ENCODE measurements at places on chromosomes 3 and 15.

- DNase-seq: no peak
These were observed 51.0 kb upstream of the IL12A start for GRCh38 chr3:159937561-159938166.

GRCh38 chr3:152375546-152375945 lies 106.8 kb downstream of the MBNL1 start:
- no peak for DNase-seq

GRCh38 chr3:10950476-10951294 lies 41.9 kb upstream of the SLC6A1 start:
- DNase-seq: peak; percentile 39

DNA sequence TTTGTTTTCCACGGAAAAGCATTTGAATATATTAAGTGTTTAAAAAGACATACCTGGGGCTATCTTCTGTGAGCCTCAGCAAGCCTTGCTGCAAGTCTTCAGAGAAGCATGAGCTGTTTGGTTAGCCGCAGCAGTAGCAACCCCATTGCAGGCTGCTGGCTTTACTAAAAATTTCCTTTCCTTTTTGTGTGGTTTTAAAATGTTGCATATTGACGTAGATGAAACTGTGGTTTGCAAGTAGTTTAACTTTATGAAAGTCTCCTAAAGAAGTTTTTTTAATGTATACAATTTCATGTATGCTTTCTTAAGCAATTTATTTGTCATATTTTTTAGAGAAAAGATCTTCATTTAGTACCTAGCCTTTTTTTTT lies at the start of gene GPR171:
Gene GPR171, minus strand, starts transcription at position 166 of the 370 bp plus-strand sequence. CDS start 3,830 bp downstream, outside the sequence.
- no peak for DNase-seq

GRCh38 chr3:195468391-195468776 lies 25.6 kb upstream of the ACAP2 start:
- no peak for DNase-seq

DNA sequence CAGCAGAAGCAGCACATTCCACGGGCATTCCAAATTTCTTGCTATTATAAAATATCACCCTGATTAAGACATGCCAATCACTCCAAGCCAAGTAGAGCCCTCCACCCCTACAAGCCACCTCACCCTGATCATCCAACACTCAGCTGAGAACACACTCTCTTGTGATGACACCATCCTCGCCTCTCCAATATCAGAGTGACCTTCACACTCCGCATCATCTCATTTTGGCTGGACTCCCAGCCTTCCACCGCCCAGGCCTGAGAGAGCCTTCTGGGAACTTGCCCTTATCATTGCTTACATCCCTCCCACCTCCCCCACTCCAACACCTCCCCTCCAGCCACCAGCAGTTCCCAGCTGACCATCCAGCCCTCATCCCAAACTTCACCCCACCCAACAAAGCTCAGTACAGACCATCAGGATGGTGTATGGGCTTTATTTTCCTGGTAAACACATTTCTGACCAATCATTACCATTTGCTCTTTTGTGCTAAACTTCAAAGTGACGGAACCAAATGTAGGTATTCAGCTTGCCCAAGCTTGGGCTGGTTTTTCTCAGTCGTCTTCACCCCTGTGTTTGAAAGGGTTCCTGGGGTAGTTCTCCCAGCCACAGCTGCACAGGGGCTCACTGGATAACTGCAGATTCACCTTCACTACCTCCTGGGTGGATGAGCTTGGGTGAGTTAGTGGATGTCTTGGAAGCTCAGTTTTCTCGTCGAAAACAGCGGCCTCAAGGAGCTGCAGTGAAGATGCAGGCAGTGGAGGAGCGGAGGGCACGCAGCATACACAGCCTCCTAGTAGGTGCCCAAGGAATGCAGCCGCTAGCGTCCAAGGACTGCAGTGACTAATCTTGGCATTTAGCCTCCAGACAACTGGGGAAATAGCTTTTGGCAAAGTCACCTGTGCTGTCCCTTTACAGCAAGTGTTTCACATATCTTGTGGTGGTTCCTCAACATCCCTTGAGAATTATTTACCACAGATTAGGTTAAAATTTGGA lies 115.1 kb downstream of the LIPC start:
- peak; percentile 93 for DNase-seq

GRCh38 chr3:291646-292436 lies 95.3 kb downstream of the CHL1 start:
- no peak for DNase-seq

GRCh38 chr3:23115171-23115877 lies 87.8 kb upstream of the UBE2E2 start:
- no peak for DNase-seq

DNA sequence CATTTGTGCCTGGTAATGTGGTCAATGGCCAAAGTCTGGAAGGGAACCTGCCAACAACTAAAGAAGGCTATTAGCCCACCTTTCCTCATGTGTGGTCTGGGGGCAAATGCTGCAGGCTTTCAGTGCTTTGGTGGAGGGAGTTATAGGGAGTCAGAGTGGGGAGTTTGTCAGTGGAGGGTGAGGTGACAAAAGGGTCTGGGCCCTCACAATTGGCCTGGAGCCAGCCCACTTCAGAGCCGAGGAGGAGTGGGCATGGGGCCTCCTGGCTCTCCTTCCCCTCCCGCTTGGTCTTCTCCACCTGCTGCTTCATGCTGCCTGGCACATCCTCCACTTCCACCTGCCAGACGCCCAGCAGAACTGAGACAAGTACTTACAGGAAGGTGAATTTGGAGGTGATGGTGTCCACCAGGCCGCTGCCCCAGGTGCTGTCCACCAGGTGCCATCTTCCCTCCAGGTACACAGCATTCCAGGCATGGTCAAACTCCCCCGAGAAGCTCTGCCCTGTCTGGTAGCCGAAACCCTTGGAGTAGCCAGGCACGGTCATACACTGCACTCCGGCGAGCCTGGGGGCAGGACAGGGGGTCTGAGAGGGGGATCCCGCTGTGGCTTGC lies 40.9 kb downstream of the KY start:
- DNase-seq: no peak

All from HFFc6 (cell line).